ENCODE measurements at places on chromosomes 4 and X. TPM values are rescaled to one million over a fixed set of nuclear protein-coding genes. Genes with fewer than 3 reads are reported as not detected.
A peak's percentile ranks its signal among the peaks of the same experiment; 100 is the strongest.

The SH3BP2 gene
- 194 TPM for total RNA-seq

The GABRG1 gene
- not detected for total RNA-seq

- H3K4me3 ChIP-seq: no peak overlapping the region
- no peak overlapping the region for H3K27ac ChIP-seq
- DNase-seq: no peak
- H3K27me3 ChIP-seq: no peaks in the 10 kb centered on the region
- no peaks in the 10 kb centered on the region for H3K36me3 ChIP-seq
Measured at GRCh38 chr4:20618731-20619130, 81.5 kb upstream of the PACRGL start.

- no peaks in the 10 kb centered on the region for H3K36me3 ChIP-seq
- no peaks in the 10 kb centered on the region for H3K27me3 ChIP-seq
- H3K4me3 ChIP-seq: no peak overlapping the region
- DNase-seq: no peak
Measured at GRCh38 chrX:96703816-96704215, 19.2 kb downstream of the DIAPH2 start.

The TNMD gene
- not detected for total RNA-seq

DNA sequence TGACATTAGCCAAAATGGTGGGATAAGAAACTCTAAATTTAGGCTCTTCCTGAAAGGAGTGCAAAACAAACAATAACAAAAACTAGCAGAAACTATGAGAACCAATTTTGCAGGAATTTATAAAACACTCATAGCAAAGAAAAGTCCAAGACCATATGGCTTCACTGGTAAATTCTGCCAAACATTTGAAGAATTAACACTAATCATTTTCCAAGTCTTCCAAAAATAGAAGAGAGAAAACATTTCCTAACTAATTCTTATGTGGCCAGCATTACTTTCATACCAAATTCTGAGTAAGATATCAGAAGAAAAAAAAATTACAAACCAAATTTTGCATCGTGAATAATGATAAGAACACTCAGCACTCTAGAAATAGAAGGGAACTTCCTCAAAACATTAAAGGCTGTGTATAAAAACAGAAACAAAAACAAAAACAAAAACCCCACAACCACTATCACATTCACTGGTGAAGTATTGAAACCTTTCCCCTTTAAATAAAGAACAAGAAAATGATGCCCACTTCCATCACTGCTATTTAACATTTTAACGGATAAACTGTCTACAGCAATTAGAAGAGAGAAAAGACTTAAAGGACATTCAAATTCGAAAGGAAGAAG, 524.3 kb upstream of the GALNTL6 start:
- no peaks in the 10 kb centered on the region for H3K27me3 ChIP-seq
- H3K4me1 ChIP-seq: no peaks in the 10 kb centered on the region

The NEXMIF gene
- total RNA-seq: 1.2 TPM

The BANK1 gene
- total RNA-seq: 8.9 TPM

The PABPC1L2B gene
- total RNA-seq: not detected

GRCh38 chr4:98557194-98557892, 101.1 kb downstream of the TSPAN5 start:
- peak overlapping the region; percentile 32 for H3K27ac ChIP-seq
- H3K4me3 ChIP-seq: no peak overlapping the region
- peak; percentile 44 for DNase-seq
- no peaks in the 10 kb centered on the region for H3K27me3 ChIP-seq
- H3K4me1 ChIP-seq: peaks cover 12% of the 10 kb centered on the region
- no peaks in the 10 kb centered on the region for H3K36me3 ChIP-seq

The ADH1C gene
- total RNA-seq: 57.7 TPM

DNA sequence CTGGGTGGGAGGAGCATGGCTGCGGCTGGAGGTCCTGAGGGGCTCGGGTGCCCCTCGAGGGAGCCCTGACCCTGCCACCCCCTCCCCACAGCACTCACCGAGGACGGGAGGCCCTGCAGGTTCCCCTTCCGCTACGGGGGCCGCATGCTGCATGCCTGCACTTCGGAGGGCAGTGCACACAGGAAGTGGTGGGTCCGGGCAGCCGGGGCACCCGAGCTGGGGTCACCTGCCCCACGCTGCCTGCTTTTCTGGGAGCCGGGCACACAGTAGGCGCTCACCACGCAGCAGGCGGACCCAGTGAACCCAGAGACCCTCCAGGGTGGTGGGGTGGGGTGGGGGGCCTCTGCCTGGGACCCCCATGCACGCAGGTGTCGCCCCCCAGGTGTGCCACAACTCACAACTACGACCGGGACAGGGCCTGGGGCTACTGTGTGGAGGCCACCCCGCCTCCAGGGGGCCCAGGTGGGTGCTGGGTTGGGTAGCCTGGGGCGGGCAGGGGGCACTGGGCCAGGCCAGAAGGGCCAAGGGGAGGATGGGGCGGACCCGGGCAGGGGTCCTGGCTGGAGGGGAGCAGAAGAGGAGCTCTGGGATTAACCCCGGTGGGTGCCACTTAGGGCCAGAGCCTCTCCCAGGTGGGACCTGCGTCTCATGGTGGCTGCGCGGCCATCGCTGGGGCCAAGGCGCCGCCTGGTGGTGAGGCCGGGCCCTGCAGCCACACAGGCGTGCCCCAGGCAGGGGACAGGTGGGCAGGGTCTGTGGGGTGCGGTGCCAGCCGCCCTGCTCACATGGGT, 1.4 kb downstream of the HGFAC start:
- DNase-seq: peak; percentile 41
- no peak overlapping the region for H3K4me3 ChIP-seq
- no peaks in the 10 kb centered on the region for H3K27me3 ChIP-seq
- no peak overlapping the region for H3K27ac ChIP-seq
- H3K4me1 ChIP-seq: peaks cover 7% of the 10 kb centered on the region

DNA sequence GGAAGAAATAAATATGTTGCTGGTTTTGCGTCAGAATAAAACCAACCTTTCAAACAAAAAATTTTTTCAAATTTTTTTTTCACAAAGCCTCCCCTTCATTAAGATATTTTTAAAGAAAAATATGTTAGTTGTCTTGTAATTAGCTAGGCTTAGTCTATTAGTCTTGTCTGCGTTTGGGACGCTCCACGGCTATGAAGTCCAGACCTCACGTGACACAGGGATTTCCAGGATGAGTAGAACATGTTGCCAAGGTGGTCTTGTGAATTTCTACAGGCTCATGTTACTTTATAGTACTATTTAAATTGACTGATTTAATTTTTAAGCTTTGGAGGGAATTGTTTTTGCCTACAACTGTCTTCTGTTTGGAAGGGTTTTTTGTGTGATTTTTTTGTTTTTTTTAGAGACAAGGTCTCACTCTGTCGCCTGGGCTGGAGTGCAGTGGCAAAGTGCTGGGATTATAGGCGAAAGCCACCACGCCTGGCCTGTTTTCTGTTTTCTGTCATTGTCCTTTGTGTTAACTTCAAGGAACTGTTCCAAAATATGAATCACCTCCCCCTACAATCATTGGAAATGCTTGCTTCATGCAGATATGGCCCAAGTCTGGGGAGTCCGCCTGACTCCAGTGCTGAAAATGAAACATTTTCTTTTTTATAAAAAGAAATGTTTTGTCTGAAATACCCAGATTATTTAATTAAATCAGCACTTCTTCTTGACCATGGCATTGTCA, 26.2 kb downstream of the TMEM144 start:
- H3K27ac ChIP-seq: no peak overlapping the region
- no peaks in the 10 kb centered on the region for H3K4me1 ChIP-seq
- H3K4me3 ChIP-seq: no peak overlapping the region
- no peaks in the 10 kb centered on the region for H3K36me3 ChIP-seq

DNA sequence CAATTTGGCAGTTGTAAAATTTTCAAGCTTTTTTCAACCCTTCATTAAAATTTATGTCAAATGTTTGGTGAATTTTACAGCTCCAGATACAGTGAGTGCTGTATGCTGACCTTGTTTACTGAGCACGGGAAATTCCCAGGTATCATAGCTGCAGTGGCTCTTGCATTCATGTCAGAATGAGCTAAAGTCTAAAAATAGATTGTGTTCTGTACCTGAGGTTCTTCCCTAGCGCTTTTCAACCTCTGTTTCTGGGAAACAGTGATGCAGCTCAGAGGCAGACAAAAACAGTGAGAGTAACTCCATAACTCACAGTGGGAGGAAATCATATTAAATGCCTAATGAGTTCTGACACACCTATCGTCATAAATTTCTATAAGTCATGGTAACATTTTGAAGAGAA, 393.8 kb upstream of the GNPDA2 start:
- H3K4me3 ChIP-seq: no peak overlapping the region
- DNase-seq: no peak
- no peak overlapping the region for H3K27ac ChIP-seq
- H3K4me1 ChIP-seq: no peaks in the 10 kb centered on the region
- no peaks in the 10 kb centered on the region for H3K36me3 ChIP-seq

The SPATA18 gene
- total RNA-seq: 12.2 TPM

DNA sequence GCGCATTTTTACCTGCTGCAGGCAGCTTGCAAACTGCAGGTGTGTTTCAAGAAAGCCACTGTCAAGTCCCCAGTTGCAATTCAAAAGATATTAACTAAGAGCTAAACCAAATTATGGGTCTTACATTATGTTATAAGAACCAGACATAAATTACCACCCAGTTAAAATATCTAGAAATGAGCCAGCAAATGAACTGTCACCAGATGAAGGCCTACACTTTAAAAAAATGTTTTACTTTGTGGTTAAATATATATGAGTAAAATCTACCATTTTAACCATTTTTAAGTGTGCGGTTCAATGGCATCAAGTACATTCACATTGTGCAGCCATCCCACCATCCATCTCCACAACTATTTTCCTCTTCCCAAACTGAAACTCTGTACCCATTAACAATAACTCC, 32.0 kb upstream of the TMEM131L start:
- H3K36me3 ChIP-seq: no peaks in the 10 kb centered on the region
- H3K4me1 ChIP-seq: peaks cover 15% of the 10 kb centered on the region
- no peaks in the 10 kb centered on the region for H3K27me3 ChIP-seq

DNA sequence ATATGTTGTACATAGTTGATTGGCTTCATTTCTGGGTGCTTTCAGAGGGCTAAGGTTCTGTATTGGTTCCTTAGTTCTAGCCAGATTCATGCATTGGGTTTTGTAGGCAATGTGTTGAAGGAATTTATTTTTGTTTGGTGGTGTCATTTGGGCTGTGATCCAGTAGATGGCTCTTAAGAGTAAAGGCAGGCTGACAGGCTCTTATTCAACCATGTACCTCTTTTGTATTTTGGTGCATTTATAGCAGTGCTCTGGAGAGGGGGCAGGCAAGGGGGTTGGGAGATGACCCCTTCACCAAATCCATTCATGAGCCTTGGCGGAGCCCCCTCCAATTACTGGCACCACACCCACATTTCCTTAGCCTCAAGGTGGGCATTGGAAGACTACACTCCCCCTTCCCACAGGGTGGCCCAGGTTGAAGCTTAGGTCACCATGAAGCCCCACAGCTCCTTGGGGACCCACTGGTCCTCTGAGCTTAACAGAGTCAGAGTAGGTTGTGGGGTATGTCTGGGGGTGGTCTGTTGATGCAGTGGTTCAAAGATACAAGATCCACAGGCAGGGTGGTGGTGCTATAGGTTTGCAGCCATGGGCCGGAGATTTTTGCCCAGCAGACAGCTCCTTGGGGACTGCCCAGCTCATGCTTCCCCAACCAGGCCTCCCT, 143.0 kb upstream of the GNPDA2 start:
- no peaks in the 10 kb centered on the region for H3K27me3 ChIP-seq
- H3K27ac ChIP-seq: no peak overlapping the region
- H3K4me3 ChIP-seq: no peak overlapping the region
- DNase-seq: no peak

- no peak overlapping the region for H3K27ac ChIP-seq
- DNase-seq: no peak
- peaks cover 5% of the 10 kb centered on the region for H3K4me1 ChIP-seq
- H3K36me3 ChIP-seq: no peaks in the 10 kb centered on the region
- H3K27me3 ChIP-seq: no peaks in the 10 kb centered on the region
- no peak overlapping the region for H3K4me3 ChIP-seq
Measured at GRCh38 chr4:152990471-152991131, 54.5 kb downstream of the FHDC1 start.

DNA sequence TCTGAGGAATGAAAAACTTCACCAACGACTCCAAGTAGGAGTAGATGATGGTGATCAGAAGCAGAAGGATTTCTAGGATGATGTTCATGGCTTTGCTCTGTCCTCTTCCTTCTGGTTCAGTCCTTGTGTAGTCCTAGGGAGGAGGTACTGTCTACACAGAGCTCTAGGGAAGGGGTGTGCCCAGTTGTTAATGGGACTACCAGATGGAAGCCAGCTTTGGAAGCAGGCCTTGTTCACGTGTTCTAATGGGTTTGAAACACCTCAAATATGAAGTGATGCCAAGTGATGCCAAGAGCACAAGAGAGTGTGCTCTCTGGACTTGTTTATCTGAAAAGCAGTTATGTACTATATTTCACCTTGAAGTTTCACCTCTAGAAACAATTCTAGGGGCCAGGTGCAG, at the start of gene HSD17B13:
HSD17B13 (minus strand) TSS at position 129 of the 400 bp plus-strand sequence; CDS start at position 88, 41 bp downstream.
- H3K4me3 ChIP-seq: no peak within 1 kb of the TSS
- no peaks in the 10 kb centered on the region for H3K36me3 ChIP-seq

GRCh38 chr4:40194602-40195161, 2.1 kb upstream of the RHOH start:
- no peaks in the 10 kb centered on the region for H3K36me3 ChIP-seq
- no peaks in the 10 kb centered on the region for H3K4me1 ChIP-seq
- DNase-seq: no peak
- peak overlapping the region; percentile 52 for H3K27ac ChIP-seq
- H3K4me3 ChIP-seq: no peak overlapping the region

DNA sequence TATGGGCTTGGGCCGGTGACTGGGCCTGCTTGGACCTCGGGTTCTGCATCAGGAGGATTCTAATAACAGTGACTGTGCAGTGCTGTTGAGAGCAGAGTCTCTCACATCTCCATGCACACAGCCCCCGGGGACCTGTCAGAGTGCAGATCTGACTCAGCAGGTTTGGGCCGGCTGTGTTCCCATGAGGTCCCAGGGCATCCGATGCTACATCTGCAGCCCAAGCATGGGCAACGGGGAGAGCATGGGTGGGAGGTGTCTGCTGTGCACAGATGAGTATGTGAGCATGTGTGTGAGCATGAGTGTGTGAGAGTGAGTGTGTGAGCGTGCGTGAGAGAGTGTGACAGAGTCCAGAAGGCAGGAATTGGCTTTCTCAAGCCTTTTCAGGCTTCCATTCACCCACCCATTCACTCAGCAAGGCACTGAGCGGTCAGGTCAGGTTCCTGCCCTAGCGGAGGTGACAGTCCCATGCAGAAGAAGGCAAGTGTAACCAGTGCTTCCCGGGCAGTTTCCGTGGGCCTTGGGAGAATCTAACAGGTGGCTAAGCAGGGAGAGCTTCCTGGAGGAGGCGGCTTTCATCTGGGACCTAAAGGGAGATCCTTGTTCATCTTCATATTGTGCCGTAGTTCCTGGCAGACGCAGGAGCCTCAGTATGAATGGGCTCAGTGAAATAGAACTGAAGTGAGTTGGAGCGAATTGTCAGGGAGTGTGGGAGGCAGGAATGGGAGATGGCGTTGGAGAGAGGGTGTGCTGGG, 62.6 kb downstream of the SORCS2 start:
- no peaks in the 10 kb centered on the region for H3K36me3 ChIP-seq
- no peak overlapping the region for H3K4me3 ChIP-seq
- H3K27ac ChIP-seq: no peak overlapping the region
- no peaks in the 10 kb centered on the region for H3K27me3 ChIP-seq

DNA sequence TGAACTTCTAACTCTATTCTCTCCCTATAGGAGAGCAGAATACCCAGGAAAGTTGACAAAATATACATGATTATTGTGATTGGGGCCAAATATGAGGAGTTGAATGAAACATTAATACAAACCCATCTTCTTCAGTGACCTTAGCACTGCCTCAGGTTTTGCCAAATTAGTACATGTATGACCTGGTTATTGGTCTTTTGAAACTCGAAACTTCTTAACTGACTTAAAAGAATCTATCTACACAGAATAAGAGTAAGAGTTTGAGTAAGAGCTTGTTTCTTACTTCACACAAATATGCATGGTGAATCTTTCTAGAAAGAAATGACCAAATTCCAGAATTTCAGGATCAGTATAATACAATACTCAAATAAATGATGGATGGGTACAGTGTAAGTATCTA, 213.0 kb upstream of the GK2 start:
- no peak for DNase-seq
- H3K27me3 ChIP-seq: no peaks in the 10 kb centered on the region
- no peaks in the 10 kb centered on the region for H3K4me1 ChIP-seq

The UGT2B17 gene
- not detected for total RNA-seq
